ENCODE measurements at places on chromosomes 7 and 10.

DNA sequence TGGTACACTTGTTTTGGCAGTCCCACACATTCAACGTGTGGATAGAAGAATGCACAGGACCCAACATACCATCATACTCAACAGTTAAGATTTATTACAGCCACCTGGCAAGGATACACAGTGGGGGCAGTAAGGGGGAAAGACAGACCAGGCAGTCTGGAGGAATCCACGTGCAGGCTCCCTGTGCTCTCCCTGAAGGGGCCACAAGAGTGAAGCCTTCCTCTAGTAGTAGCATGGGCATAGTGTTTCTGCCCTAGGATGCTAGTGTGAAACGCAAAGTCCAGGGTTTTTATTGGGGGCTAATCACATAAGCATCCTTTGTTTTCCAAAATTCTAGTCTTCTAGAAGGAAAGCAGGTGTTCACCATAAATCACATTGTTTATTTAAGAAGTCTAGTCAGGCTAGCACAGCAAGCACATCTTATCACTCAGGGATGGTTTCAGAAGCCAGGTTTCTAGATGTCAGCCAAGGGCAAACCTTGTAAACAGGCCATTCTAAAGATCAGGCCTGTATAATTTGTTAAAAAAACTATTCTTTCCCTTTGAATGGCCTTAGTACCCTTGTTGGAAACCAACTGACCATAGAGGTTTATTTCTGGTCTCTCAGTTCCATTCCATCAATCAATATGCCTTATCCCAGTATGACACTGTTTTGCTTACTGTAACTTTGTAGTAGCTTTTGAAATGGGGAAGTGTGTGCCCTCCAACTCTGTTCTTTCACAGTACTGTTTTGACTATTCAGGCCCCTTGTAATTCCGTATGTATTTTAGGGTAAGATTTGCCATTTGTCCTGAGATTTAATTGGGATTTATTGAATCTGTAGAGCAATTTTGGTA, 12.4 kb upstream of the TFAM start:
- DNase-seq = no peak

- DNase-seq = no peak
Observed at GRCh38 chr7:100465299-100465698, 1.2 kb upstream of the SPACDR start.

GRCh38 chr10:54866666-54867065, 65.6 kb upstream of the PCDH15 start:
- no peak for DNase-seq

DNA sequence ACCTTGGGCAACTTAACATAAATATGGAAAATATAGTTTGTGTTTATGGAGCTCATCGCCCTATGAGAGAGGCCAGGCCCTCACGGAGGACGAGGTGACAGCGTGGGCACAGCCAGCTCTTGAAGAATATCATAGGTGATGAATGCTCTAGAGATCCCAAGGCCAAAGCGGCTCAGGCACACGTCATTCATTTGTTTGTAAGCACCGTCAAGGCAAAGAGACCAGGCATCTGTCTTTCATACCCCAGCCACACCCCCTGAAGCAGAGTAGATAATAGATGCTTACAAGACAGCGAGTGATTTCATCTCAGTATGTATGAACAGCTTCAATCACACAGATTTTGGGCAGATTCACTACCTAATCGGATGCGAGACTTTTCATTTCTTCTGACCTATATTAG, 242.1 kb upstream of the C7orf33 start:
- DNase-seq = no peak

DNA sequence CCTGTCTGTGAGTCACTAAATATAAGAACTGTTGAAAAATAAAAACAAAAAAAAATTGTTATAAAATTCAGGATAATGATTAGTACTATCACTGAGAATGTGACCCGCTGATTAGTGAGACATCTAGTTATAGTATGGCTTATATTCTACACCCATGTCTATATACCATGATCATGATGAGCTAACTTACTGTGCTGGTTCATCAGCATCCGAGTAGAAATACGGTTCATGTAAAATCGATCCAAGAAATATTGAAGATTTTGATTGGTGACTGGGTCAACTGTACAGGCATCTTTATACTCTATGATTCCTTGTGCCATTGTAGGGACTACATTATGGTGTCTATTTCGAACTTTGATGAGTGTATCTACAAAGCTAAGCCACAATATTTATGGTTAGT, 3.7 kb downstream of the PDK4 start:
- no peak for DNase-seq

DNA sequence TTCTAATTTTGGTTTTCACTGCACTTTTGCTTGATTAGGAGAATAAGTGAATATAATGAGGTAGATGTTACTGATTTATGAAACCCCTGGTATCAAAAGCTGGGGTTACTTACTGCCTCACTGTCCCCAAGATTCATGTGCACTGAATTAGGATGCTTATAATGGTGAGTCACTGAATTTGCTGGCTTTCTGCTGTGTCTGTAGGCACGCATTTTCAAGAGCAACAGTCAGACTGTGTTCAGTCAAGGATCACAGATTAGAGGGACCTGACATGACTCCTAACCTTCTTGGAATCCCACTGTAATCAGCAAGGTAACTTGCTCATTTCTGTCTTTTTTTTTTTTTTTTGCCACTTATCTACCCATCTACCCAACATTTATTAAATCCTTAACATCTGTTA, 59.7 kb downstream of the GPR85 start:
- DNase-seq = no peak

GRCh38 chr10:412109-412508, 276.9 kb downstream of the ZMYND11 start:
- no peak for DNase-seq

DNA sequence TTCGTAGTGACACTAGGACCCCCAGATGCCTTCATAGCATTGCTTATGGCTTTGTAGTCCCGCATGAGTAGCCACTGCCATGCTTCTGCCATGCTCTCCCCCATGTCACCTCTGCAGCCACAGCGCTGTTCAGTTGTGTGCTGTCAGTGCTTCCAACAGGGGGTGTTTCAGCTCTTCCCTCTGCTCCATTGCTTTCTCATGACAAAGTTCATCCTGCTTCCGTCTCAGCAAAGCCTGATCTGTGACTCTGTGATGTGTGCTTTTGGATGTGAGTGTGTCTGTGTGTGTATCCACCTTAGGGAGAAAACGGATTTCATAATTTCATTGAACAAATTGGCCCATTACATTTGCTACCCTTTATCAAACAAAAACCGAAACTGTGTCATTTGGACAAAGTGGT, 134.9 kb upstream of the SAMD8 start:
- DNase-seq = no peak

- no peak for DNase-seq
Observed at GRCh38 chr10:35910234-35910633, 268.1 kb upstream of the FZD8 start.

DNA sequence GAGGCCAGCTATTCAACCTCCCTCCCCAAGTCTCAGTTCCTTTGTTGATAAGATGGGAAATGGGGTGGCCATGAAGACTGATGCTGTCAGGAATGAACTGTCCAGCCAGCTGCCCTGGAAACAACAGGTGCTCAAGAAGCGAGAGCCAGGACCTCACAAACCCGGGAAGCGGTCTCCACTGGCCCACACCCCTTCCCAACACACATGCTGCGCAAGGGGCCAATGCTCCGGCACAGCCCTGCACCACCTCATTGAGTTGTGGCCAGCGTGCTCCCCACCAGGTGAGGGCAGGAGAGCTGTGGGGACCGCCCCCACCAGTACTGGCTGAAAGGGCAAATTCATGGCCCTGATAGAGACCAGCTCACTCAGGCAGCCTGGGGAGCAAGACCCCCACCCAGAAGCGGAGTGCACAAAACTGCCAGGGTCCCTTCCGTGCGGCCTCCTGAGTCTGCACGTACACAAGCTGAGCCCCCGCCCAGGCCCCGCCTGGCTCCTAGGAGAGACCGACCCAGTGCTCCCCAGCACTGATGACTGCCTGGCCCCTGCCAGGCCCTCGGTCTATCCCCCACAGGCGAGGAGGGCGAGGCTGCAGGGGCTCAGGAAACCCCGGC, 216.6 kb downstream of the MAD1L1 start:
- DNase-seq = no peak

DNA sequence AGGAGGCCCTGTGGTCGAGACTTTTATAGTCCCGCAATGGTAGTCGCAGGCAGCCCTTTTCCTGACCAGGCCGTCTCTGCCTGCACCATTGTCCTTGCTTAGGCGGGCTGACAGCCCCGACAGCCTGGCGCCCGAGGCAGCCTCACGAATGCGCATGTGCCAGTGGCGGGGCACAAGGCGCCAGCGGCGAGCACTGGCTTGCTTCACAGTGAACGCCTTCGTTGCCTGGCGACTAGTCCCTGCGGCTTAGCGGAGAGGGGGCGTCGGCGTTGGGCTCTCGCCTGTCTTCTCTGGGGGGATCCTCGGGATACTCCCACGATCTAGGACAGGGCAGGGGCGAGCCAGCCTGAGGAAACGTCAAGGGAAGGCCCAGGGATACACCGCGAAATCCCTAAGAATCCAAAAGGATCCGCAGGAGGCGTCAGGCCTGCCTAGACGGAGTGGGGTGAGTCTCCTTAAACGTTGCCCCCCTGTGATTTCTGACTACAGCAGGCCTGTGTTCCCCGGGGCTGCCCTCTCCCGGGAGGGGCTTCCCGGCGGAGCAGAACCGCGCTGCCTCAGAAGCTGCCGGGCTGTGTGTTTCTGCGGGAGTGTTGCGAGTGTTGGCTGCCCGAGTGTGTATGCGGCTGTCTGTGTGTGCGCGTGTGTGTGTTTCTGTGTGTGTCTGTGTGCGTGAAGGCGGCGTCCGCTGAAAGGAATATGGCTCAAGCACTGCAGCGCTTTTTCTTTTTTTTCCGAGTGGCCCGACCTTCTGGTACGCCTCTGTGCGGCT, 20.5 kb upstream of the ZNF273 start:
- peak; percentile 20 for DNase-seq

DNA sequence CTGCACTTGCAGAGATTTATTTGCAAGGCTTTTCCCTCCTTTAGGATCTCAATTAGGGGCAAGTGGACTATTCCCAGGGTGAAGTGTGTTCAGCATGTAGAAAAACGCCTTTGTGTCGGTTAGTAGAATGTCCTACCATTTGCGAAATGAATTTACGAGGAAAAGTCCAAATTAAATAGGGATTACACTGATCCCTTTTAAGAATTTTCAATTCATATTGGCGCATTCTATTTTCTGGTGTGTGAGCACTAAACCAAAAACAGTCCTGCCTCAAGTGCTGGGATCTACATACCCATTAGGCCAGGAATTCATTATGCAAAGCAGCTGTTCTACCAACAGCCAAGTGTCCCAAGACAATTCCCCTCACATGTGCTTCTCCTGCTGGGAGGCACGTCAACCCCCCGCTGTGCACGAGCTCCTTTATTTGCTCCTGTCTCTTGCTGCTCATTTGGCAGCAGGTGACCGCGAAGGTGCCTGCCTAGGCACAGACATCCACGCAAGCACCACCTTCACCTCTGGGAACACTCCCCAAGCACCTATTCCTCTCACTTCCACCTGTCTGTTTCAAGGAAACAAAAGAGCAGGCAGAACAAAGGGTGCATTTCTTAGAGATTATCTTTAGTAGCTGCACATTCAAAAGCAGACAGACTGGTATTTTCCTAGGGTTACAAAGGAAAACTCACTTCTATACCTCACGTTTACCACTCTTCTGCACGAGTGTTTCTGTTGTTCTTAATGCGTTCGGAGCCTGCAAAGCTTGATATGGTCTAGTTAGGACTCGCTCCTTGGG, 134.6 kb upstream of the FGFR2 start:
- no peak for DNase-seq

DNA sequence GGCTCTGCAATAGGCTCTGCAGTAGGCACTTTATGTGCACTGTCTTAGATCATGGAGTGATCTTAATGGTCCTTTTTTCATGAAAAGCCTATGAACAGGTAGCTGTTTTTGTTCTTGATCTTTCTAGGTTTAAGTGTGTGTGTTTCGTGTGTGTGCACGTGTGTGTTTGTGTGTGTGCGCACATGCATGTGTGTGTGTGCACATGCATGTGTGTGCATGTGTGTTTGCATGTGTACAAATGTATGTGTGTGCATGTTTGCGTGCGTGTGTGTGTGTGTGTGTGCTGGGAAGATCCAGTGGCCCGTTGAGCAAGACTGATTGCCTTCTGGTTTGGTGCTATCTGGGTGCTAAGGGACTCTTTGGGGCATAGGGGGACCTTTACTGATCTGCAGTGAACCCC, 334.8 kb downstream of the GLRX3 start:
- no peak for DNase-seq
